ENCODE measurements at places on chromosomes 16 and 17. TPM values are rescaled to one million over a fixed set of nuclear protein-coding genes. Genes with fewer than 3 reads are reported as not detected.

CDH15 gene
- total RNA-seq, result not detected

SOX15 gene
- total RNA-seq, result 0.93 TPM

WNK4 gene
- 5.8 TPM for total RNA-seq

SLC6A2 gene
- total RNA-seq, result not detected

OMG gene
- not detected for total RNA-seq

MYADML2 gene
- total RNA-seq, result not detected

GRCh38 chr16:84137287-84137686 lies 7.7 kb downstream of the HSDL1 start:
- DNase-seq, result no peak

- DNase-seq, result no peak
Observed at GRCh38 chr16:89629827-89630610, 16.6 kb downstream of the DPEP1 start.

- DNase-seq, result no peak
Observed at GRCh38 chr17:4314618-4315017, 50.8 kb upstream of the ANKFY1 start.

GRCh38 chr17:15340966-15341365 lies 431 bp downstream of the TEKT3 start:
- no peak for DNase-seq

GRCh38 chr16:57616241-57616640 lies 12.2 kb upstream of the ADGRG1 start:
- no peak for DNase-seq

DNA sequence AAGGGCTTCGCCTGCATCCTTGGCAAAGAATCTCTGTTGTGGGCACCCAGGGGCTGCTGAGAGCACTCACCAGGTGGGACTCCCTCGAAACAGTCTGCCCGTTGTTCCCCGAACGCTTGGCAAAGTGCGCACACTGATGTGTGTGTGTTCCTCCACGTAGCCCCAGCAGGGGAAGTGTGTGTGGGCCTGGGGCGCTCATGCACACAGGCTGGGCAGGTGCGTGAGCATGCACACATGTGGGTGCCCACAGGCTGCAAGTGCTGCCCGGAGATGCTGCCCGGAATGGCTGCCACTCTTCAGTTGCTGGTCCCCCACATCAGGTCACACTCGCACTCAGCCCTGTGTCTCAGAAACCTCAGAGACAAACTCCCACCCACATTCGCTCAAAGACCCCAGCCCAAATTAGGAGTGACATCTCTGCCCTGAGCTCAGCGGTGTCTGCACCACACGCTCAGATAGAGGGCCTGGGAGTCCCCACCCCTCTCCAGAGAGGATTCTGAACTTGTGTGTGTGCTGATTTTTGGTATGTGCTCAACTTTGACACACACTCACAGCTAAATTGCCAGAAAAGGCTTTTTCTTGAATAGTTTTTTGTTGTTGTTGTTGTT lies 119.4 kb downstream of the MGAT5B start:
- no peak for DNase-seq

DNA sequence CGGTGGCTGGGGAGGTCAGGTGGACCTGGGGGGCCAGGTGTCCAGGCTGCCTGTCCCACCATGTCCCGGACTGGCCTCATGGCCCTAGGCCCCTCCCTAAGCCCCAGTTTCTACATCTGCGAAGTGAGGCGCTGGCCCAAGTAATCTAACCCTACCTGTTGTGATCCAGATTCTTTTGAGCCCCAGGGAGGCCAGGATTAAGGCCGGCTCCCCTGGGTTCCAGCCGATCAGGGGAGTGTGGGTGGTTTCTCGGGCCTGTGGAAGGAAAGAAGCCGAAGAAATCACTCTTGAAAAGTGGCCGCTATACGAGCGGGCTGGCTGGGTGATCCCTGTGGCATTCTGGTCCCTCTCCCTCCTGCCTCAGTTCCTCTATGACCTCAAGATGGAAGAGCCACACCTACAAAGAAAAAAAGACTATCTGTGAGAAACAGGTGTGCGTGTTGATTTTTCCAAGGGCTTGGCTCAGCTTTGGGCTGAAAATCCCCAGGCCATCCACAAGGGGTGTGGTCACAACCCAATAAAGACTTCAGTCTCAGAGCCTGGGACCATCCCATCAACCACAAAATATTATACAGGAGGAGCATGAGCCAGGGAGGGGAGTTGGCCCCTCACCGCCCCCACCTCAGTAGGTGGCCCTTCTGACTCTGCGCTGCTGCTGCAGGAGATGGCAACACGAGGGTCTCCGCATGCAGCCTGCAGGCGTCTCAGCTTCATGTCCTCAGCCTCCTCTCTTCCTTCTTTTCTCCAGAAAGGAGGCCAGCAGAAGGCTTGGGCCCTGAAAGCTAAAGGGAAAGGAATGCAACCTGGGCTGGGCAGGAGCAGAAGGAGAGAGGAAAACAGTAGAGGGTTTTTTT lies 20.3 kb downstream of the GPR142 start:
- DNase-seq, result no peak

GRCh38 chr17:60381958-60382357 lies 10.0 kb downstream of the USP32 start:
- no peak for DNase-seq

DNA sequence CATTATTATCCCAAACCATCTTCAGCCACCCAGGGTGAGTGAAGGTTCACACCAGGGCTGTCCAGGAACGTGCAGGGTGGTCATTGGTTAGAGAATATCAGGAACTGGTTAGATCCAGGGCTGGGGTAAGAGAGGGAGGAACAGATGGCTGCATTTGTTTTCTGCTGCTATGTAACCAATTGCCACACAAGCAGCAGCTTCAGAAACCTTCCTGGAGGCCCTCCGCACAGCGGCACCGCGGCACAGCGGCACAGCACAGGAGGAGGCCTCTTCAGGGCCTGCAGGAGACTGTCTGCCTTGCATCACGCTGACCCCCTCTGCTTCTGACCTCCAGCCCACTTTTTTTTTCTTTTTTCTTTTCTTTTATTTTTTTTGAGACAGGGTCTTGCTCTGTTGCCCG lies 86.1 kb downstream of the KCNJ12 start:
- DNase-seq, result no peak

DNA sequence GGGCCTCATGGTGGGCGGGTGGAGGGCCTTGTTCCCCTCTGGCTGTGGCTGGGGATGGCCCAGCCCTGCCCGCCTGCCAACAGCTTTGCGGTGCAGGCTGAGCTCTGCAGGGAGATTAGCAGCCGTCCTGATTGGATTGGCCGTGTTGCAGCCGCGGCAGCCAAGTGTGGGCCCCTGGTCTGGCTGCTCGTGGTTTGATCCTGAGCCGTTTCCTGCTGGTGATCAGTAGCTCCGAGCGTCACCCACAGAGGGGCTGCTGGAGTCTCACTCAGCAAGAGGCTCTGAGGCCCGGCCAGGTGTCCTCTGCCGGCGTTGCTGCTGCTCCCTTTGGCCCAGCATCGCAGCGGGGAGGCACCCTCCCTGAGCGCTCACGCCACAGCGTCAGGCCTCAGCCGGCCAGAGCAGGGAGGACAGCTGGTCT lies 32.5 kb downstream of the BAIAP2 start:
- no peak for DNase-seq

DNA sequence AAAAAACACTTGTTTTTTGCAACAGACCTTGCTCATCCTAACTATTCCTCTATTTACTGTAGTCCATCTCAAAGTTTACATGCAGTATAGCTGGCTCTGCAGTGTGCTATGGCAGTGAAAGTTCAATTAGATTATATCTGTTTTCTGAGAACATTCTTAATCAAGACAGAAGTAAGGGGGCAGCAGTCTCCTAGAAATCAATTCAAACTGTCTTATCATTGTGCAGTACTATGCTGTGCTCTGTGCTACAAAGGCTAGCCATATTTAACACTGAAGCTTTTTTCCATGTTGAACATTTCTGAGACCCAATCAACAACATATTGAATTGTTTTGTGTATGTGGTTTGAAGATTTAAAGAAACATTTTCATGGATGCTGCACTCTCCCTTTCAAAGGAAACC lies 11.4 kb downstream of the NETO2 start:
- DNase-seq, result no peak

DNA sequence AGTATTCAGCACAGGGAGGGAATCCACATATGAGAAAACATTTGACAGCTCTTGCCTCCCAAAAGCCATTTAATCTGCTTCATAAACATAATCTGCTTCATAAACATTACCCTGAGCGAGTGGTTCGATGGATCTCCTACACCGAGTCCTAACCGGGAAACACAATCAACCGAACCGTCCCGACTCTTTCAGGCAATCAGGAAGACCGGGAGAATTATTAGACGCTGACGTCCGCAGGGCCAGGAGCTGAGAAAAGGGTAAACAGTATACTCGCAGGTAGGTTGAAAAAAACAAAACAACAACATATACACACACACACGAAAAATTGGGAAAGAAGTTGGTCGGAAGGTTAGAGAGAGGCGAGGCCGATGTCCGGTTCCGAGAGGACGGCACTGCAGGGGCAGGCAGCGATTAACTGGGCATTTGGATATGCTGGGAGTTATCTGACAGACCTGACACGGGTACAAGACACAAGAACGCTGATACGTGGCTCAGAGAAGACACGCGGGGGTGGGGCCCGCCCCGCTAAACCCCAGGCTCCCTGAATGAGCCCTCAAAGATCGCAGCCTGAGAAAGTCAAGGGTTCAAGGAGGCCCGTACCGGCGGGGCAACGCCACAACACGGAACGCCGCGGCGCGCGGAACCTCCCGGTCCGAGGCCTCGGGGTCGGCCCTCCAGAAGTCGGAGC lies 585 bp downstream of the AP1G1 start:
- no peak for DNase-seq

DNA sequence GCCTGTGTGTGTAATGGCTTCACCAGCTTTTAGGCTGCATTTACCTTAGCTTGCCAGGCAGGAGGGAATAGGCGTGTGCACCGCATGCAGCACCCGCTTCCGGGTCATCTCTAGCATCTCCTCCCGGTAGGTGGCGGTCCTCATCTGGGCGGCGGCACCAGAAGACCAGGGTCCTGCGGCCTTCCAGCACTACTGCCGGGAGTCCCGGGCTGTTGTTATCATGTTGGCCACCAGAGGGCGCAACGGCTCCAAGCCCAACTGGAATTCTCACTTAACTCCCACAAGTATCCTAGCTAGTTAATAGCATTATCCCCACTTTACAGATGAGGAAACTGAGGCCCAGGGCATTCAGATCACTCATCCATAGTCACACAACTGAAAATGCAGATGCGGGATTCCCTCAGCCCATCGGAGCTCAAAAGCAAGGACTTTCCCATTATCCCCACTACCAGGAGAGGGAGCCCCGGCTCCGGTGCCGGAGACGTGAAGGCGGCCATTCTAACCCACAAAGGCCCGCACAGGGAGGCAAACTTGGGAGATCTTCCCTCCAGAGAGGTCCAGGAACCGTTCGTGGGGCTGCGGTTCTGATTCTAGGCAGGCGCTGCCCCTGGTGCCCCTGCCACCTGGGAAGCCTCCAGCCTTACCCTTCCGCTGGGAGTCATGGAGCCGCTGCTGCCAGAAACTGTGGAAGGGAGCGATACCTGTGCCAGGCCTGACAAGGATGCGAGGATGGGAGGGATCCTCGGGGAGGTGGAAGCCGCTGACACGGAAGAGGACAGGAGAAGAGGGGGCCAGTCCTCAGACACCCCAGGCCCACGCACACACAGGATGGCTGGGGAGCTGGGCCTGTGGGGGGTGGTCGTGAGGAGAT lies 23.9 kb downstream of the LGALS9 start:
- DNase-seq, result peak; percentile 82

DNA sequence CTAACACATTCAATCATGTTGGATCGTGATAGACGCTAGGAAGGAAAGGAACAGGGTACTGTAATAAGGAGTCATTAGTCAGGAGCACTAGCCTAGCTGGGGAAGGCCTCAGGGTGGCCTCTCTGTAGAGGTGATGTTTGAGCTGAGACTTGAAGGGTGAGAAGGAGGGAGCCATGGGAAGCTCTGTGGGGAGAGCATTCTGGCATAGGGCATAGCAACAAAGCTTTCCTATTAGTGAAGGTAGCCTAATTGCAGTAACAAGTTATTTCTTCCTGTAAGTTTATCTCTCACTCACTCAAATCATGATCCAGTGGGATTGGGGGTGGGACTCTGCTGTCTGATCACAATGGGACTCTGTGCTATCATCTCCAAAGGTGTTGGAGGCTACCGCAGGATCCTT lies 16.1 kb downstream of the PLCG2 start:
- no peak for DNase-seq

GRCh38 chr17:40284085-40284713 lies 3.5 kb upstream of the CDC6 start:
- DNase-seq, result no peak

- no peak for DNase-seq
Observed at GRCh38 chr17:73663614-73664013, 19.4 kb upstream of the SDK2 start.

GRCh38 chr17:13835151-13835550 lies 233.4 kb upstream of the HS3ST3A1 start:
- DNase-seq, result no peak

DNA sequence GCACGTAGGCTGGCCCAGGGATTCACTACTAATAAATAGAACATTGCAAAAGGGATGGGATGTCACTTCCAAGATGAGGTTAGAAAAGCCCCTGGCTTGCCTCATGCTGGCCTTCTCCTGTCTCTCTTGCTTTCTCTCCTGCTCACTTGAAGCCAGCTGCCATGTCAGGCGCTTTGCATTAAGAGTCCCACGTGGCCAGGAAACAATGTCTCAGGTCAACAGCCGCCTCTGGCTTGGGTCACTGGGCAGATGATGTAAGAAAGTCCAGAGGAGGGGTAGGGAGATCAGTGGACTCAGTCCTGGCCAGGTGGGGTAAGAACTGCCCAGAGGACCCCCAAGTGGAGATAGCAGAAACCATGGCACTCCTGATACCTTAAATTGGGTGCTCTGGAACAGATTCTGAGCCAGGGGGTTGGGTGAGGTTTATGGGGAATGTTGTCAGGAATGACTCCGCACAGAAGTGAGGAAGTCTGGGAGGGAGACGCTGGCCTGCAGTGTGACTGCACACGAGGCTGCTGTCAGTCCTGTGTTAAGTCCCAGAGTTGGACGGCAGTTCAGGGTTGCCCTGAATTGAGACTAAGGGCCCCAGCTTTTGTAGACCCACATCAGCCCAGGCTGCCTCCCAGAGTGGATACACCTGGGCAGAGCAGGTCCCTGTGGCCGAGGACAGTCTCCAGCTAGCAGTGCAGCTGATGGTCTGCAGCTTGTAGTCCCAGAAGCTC lies 17.7 kb downstream of the C16orf82 start:
- DNase-seq, result no peak

GRCh38 chr17:82734987-82735866 lies at the start of gene FN3K:
Gene FN3K (plus strand): TSS chr17:82735615. CDS start chr17:82735637, 22 bp downstream.
- DNase-seq, result peak; percentile 59

- no peak for DNase-seq
Observed at GRCh38 chr16:85505794-85506634, 107.1 kb upstream of the GSE1 start.
